ENCODE measurements at places on chromosomes 3 and 15. TPM values are rescaled to one million over a fixed set of nuclear protein-coding genes. Genes with fewer than 3 reads are reported as not detected.
A peak's percentile ranks its signal among the peaks of the same experiment; 100 is the strongest.

DNA sequence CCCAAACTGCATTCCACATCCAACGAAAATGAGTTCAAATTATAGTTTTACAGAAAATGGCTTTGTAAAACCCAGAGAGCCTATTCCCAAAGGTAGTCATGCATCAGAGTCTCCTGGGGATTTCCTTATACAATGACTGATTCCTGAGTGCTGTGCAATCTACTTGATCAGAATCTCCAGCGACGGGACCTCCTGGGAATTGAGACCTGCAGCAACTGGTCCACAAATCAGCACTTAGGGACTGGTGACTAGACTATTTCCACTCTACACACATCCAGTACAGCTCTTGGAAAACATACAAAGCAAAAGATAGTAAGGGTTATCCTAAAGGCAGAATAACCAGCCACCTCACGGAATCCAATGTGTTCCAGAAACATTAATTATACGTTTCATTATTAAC lies 871.0 kb upstream of the CFAP20DC start:
- no peak overlapping the region for H3K4me3 ChIP-seq
- H3K27me3 ChIP-seq = no peaks in the 10 kb centered on the region
- no peaks in the 10 kb centered on the region for H3K4me1 ChIP-seq

DNA sequence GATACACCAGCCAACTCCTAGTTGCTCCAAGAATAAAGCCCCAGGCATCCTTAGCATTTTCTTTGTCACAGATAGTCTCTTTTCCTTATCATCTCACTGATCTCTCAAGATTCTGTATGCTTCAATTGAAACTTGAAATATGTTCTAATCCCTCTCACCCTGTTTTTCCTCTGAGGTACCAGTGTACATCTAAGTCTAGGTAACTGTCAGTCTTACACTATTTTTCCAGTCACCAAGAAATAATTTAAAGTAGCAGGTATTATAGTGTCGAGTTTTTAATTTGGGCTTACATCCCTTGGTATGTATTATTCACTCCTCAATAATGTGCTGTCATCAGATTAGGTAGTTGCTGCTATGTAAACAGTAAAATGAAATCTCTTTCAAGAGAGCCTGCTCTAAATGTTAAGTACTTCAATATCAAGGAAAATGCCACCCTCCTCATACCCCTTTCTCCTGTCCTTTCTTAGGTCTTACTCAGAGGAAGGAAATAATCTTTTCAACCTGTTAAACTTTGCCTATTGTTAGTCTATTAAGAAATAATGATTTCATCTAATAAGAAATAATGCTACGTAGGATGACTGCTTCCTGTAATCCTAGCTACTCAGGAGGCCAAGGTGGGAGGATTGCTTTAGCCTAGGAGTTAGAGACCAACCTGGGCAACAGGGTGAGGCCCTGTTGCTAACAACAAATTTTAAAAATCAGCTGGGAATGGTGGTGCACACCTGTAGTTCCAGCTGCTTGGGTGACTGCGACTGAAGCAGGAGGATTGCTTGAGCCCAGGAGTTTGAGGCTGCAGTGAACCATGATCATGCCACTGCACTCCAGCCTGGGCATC lies 39.8 kb downstream of the TSC22D2 start:
- no peaks in the 10 kb centered on the region for H3K27me3 ChIP-seq
- H3K27ac ChIP-seq = peak overlapping the region; percentile 65
- peaks cover 54% of the 10 kb centered on the region for H3K4me1 ChIP-seq
- peaks cover 3% of the 10 kb centered on the region for H3K36me3 ChIP-seq
- H3K4me3 ChIP-seq = peak overlapping the region; percentile 3

DNA sequence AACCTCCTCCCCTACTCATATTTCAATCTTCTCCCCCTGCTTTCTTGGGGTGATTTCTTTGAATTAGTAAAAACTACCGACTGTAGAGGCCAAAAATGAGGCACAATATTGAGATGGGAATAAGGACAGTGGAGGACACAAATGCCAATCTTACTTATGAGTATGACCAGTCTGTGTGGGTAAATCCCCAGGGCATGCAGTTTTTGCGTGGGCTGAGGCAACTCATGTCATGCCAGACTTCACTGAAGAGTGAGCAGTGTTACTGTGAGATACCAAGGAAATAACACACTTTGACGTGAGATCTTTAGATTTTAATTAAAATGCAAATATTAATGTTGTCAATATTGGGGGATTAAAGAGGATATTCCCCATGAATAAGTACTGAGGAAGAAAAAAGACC lies 254.3 kb upstream of the ICE2 start:
- no peaks in the 10 kb centered on the region for H3K4me1 ChIP-seq
- no peak for DNase-seq
- no peak overlapping the region for H3K27ac ChIP-seq
- H3K36me3 ChIP-seq = no peaks in the 10 kb centered on the region

DNA sequence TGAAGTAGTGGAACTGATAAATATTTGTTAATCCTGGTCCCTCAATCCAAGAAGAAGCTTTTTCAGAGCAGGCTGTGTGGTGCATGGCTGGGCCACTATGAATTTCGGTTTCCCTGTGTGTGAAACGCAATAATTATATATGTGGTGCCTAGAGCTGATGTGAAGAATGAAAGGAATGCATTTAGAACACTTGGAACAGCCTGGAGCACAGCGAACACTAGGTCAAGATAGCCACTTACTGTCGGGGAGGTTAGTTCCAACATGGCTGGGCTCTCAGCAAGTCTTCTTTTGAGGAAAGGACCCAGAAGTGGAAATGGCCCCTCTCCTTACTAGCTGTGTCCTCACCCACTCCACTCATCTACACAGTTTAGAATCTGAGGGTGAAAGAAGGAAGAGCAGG lies 245.7 kb downstream of the FHIT start:
- no peak for DNase-seq
- H3K36me3 ChIP-seq = no peaks in the 10 kb centered on the region
- H3K27me3 ChIP-seq = no peaks in the 10 kb centered on the region
- H3K4me3 ChIP-seq = no peak overlapping the region
- H3K27ac ChIP-seq = no peak overlapping the region

- H3K27me3 ChIP-seq = no peaks in the 10 kb centered on the region
- DNase-seq = no peak
- H3K4me1 ChIP-seq = no peaks in the 10 kb centered on the region
- no peak overlapping the region for H3K4me3 ChIP-seq
- no peaks in the 10 kb centered on the region for H3K36me3 ChIP-seq
- H3K27ac ChIP-seq = no peak overlapping the region
These were observed 55.5 kb downstream of the BSN start for GRCh38 chr3:49609815-49610214.

DNA sequence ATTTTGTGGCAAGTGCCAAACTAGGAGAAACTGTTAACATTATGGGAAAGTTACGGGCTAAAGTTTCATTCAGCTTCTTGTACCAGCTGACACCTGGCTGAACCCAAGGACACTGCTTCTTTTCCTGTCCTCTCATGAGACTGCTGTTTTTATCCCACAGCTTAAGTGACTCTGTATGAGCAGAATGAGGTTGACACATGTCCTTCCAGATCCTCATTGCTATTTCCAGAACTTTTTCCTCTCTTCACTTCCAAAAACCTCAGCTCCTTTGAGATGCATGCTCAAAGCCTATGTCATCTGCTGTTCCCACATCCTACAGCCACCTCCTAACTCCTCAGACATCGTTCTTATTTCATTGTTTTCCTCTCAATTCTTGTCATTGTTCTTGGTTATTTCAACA lies 183.6 kb downstream of the DCLK3 start:
- no peaks in the 10 kb centered on the region for H3K4me1 ChIP-seq
- no peak overlapping the region for H3K27ac ChIP-seq
- no peak overlapping the region for H3K4me3 ChIP-seq
- H3K36me3 ChIP-seq = no peaks in the 10 kb centered on the region
- DNase-seq = no peak
- no peaks in the 10 kb centered on the region for H3K27me3 ChIP-seq

- no peaks in the 10 kb centered on the region for H3K36me3 ChIP-seq
- no peaks in the 10 kb centered on the region for H3K27me3 ChIP-seq
- DNase-seq = no peak
- no peaks in the 10 kb centered on the region for H3K4me1 ChIP-seq
- H3K27ac ChIP-seq = no peak overlapping the region
- no peak overlapping the region for H3K4me3 ChIP-seq
These were observed 56.5 kb downstream of the NEK11 start for GRCh38 chr3:131082871-131083863.

- H3K27me3 ChIP-seq = no peaks in the 10 kb centered on the region
- H3K27ac ChIP-seq = no peak overlapping the region
- no peak overlapping the region for H3K4me3 ChIP-seq
- no peaks in the 10 kb centered on the region for H3K36me3 ChIP-seq
- peaks cover 6% of the 10 kb centered on the region for H3K4me1 ChIP-seq
These were observed 29.2 kb downstream of the MYO5A start for GRCh38 chr15:52499506-52499905.

- DNase-seq = no peak
- no peaks in the 10 kb centered on the region for H3K4me1 ChIP-seq
- H3K4me3 ChIP-seq = no peak overlapping the region
- no peaks in the 10 kb centered on the region for H3K27me3 ChIP-seq
- no peak overlapping the region for H3K27ac ChIP-seq
These were observed 31.3 kb upstream of the LPP start for GRCh38 chr3:188122571-188123169.

GRCh38 chr15:41494922-41495735 lies 1.5 kb downstream of the ITPKA start:
- H3K27ac ChIP-seq = no peak overlapping the region
- peaks cover 42% of the 10 kb centered on the region for H3K27me3 ChIP-seq
- H3K4me1 ChIP-seq = peaks cover 38% of the 10 kb centered on the region

- H3K27ac ChIP-seq = no peak overlapping the region
- H3K36me3 ChIP-seq = peaks cover 26% of the 10 kb centered on the region
- H3K4me3 ChIP-seq = no peak overlapping the region
- H3K27me3 ChIP-seq = no peaks in the 10 kb centered on the region
These were observed 28.7 kb downstream of the TAMM41 start for GRCh38 chr3:11818033-11818432.

DNA sequence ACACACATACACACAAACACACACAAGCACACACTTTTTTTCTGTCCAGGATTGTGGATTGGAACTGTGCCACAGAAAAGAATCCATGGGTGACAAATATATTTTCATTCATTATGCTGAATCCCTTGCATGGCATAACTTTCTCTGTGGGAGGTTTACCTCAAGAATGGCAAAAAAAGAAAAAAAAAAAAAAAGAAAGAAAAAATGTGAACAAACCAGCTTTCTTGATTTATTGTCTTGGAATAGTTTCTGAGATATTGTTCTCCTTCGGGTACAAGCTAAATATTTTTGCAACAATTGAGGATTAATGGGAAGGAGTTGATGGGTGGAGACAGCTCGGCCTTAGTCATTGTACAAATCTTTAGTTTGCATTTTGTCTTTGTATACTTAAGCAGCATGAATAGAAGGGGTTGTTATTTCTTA lies 153.1 kb downstream of the GMNC start:
- H3K4me1 ChIP-seq = peaks cover 5% of the 10 kb centered on the region
- H3K4me3 ChIP-seq = no peak overlapping the region
- DNase-seq = peak; percentile 83
- no peaks in the 10 kb centered on the region for H3K36me3 ChIP-seq
- no peaks in the 10 kb centered on the region for H3K27me3 ChIP-seq

DNA sequence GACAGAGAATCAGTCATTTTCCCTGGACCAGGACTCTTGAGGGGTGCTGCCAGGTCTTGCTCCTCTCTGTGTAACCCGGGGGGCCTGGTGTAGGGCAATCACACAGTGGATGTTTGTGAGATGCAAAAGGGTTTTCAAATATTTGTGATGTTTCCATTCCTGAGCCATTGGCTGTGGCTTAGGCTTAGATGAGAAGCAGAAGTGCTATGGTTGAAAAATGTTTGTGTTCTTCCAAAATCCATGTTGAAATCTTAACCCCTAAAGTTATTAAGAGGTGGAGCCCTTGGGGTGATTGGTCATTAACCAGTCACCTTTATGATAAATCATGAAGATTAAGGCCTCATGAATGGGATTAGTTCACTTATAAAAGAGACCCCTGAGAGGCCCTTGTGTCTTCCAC lies 36.5 kb downstream of the CORO2B start:
- no peaks in the 10 kb centered on the region for H3K27me3 ChIP-seq
- peaks cover 49% of the 10 kb centered on the region for H3K4me1 ChIP-seq
- DNase-seq = no peak
- no peak overlapping the region for H3K4me3 ChIP-seq
- H3K27ac ChIP-seq = no peak overlapping the region
- no peaks in the 10 kb centered on the region for H3K36me3 ChIP-seq

DNA sequence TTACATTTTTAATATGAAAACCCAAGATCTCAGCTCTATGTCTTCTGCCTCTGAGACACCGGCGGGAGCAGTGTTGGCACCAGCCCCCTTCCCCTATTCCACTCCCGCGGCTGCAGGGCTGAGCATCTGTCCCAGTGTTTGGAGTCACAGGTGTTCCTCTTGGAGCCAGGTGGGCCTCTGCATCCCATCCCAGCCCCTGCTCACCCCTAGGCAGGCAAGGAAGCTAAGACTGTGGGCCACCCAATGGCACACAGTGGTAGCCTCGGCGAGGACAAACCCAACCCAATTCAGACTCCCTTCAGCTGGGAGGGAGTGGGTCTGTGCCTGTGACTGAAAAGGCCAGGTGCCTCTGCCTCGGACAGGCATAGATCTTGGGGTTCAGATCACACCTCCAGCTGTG lies 3.1 kb downstream of the CHST13 start:
- H3K27ac ChIP-seq = no peak overlapping the region
- H3K4me3 ChIP-seq = no peak overlapping the region

DNA sequence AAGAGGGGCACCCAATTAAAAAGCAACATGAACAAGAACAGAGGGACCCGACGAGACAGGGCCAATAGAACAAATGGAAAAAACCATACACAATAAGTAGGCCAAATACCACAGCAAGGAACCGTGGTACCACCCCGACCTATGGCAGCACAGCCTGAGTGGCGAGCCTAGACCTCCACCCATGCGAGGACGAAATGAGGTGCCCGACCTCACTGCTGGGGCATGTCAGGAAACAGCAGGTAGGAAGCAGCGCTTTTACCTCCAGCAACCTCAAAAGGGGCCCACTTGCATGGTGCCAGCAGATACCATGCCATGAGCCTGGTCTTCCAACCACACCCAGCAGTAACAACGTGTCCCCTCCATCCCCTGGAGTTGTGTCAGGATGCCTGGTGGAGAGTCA lies 77.9 kb downstream of the PCSK6 start:
- H3K36me3 ChIP-seq = no peaks in the 10 kb centered on the region
- H3K27me3 ChIP-seq = peaks cover 4% of the 10 kb centered on the region
- no peak overlapping the region for H3K27ac ChIP-seq
- no peaks in the 10 kb centered on the region for H3K4me1 ChIP-seq

DNA sequence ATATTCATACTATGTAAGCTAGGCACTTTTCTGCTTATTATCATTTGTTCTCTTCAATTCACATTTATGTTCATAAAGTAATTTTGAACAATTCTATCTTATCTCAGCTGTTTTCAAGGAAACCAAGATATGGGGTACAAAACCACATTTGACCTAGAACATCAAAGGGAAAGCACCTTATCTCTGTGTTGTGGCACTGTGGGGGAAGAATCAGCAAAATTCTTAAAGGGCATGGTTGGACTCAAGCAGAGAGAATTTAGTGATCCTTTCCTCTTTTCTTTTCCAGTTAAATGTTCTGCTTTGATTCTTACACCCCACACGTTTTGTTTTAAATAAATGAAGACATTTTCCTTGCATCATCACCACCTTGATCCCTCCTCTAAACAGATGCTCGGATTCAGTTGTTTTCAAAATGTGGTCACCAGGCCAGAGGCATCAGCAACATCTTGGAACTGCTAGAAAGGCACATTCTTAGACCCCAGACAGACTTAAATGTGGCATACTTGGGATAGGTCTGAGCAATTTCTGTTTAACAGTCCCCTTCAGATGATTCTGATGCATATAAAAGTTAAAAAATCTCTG lies 128.4 kb upstream of the TP63 start:
- no peak overlapping the region for H3K27ac ChIP-seq
- H3K4me1 ChIP-seq = no peaks in the 10 kb centered on the region
- H3K27me3 ChIP-seq = no peaks in the 10 kb centered on the region
- H3K4me3 ChIP-seq = no peak overlapping the region
- no peak for DNase-seq
- no peaks in the 10 kb centered on the region for H3K36me3 ChIP-seq

PATL2 gene
- 1.2 TPM for total RNA-seq
